ENCODE measurements at places on chromosomes 7 and 10.

- DNase-seq: no peak
Observed at GRCh38 chr10:82866424-82867020, 991.5 kb downstream of the NRG3 start.

DNA sequence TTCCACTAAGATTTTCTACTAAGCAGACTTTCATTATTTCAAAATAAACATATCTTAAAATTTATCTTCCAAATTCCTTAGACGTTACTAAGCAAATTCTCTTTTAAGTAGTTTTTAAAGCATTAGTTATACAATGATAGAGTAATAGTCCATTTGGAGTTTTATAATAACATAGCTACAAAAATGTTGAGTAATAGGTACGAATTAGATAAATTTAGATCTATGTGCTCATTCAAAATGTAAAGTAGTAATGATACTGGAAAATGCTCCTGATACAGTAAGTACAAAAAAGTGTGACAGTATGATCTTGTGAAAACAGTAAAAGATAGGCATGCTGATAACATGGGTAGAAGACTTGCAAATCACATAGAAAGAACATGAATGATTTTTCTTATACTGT, 4.5 kb downstream of the DMTF1 start:
- no peak for DNase-seq

- peak; percentile 46 for DNase-seq
Observed at GRCh38 chr10:34723750-34724149, 91.3 kb downstream of the PARD3 start.

GRCh38 chr7:127995156-127995880, 35.9 kb downstream of the LRRC4 start:
- DNase-seq: no peak

GRCh38 chr10:129085811-129086210, 381.2 kb upstream of the MGMT start:
- no peak for DNase-seq

GRCh38 chr7:20249920-20250319, 32.7 kb upstream of the MACC1 start:
- no peak for DNase-seq

GRCh38 chr7:81158189-81158588, 239.3 kb upstream of the SEMA3C start:
- no peak for DNase-seq

- no peak for DNase-seq
Observed at GRCh38 chr10:33174674-33175434, 159.6 kb downstream of the NRP1 start.

- DNase-seq: no peak
Observed at GRCh38 chr7:95586951-95587301, 9.4 kb downstream of the PDK4 start.

- DNase-seq: no peak
Observed at GRCh38 chr7:48207155-48207675, 36.0 kb downstream of the ABCA13 start.

DNA sequence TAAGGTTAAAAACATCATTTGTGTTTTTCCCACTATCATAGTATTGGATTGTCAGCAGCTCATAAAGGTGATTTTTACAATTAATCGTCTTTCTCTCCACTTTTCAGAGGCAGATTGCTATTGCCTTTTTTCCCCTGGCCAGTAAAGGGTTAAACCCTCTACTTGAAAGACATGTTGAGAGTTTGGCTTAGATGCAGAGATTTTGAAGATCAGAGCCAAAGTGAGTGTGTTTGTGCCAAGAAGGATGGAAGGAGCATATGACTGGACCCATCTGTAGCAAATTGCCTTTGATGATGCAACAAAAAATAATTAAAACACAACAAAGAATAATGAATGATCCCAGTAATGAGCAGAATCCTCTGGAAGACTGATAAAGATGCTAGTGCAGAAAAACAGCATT, 373.1 kb downstream of the MALRD1 start:
- DNase-seq: no peak

DNA sequence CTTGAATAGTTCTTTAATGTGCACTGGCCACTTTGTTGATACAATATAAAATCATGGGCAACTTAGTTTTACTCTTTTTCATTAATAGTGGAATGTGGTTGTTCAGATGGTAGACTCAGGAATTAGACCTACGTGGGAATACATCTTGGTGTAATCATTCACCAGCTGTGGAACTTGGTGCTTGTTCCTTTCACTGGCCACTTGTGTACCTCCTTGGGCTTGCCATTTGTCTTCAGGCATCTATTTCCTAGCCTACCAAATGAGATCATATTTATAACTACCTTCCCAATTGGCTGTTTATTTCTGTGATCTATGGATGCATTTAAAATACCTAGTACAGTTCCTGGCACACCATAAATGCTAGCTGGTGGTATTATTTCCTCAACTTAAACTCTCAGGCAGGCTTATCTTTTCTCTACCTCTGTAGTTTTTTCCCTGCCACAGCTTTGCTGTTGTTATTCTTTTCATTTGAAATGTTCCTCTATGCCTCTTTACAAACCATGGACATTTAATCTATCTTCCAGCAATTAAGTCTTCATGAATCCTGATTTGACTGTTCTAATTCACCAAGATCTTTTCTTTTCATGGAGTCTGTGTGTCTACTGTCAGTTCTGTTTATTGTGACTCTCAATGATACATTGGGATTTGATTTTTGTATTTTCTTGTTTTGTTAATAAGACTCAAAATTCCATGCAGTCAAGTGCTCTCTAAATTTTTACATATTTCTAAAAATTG, 113.0 kb downstream of the ADAM22 start:
- DNase-seq: no peak

GRCh38 chr10:35451151-35452016, 115.1 kb downstream of the CCNY start:
- DNase-seq: no peak

GRCh38 chr10:124630551-124630950, 113.6 kb downstream of the FAM53B start:
- DNase-seq: no peak

- peak; percentile 64 for DNase-seq
Observed at GRCh38 chr10:77710759-77711682, 73.4 kb upstream of the KCNMA1 start.

- DNase-seq: peak; percentile 21
Observed at GRCh38 chr7:143205560-143206293, 16.1 kb upstream of the TAS2R40 start.

DNA sequence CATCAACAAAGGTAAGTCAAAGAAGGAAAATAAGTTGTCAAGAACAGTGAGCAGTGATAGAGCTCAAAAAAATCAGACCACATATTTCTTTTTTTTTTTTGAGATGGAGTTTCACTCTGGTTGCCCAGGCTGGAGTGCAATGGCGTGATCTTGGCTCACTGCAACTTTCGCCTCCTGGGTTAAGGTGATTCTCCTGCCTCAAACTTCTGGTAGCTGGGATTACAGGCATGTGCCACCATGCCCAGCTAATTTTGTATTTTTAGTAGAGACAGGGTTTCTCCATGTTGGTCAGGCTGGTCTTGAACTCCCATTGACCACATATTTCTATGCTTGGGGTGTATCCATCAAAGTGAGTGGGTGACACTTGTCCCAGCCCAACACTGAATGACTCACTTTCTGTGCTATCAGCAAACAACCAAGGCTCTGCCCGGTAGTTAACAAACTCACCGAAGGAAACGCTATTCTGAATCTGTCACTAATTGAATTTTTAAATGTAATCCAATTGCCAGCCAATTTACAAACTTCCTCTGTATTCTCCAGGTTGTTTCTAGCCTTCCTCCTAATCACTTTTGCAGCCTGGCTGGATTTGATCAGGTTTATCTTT, 19.6 kb upstream of the SMNDC1 start:
- no peak for DNase-seq

GRCh38 chr7:88458279-88458678, 151.6 kb upstream of the STEAP4 start:
- no peak for DNase-seq

All from hippocampal formation (tissue), 2 donors.